ENCODE measurements at places on chromosomes 7 and 10. TPM values are rescaled to one million over a fixed set of nuclear protein-coding genes. Genes with fewer than 3 reads are reported as not detected.

- no peak for DNase-seq
Measured at GRCh38 chr7:44974549-44974948, 4.3 kb downstream of the MYO1G start.

- peak; percentile 73 for DNase-seq
Measured at GRCh38 chr10:69241575-69241974, 21.4 kb downstream of the HKDC1 start.

- peak; percentile 58 for DNase-seq
Measured at GRCh38 chr10:121823993-121824463, 103.8 kb downstream of the ATE1 start.

GIMAP5 gene
- total RNA-seq, result not detected

Measured in LHCN-M2 (cell line).